ENCODE measurements at places on chromosomes 16 and 17. TPM values are rescaled to one million over a fixed set of nuclear protein-coding genes. Genes with fewer than 3 reads are reported as not detected.

- peak; percentile 88 for DNase-seq
Observed at GRCh38 chr16:81624760-81625543, 154.1 kb upstream of the PLCG2 start.

DNA sequence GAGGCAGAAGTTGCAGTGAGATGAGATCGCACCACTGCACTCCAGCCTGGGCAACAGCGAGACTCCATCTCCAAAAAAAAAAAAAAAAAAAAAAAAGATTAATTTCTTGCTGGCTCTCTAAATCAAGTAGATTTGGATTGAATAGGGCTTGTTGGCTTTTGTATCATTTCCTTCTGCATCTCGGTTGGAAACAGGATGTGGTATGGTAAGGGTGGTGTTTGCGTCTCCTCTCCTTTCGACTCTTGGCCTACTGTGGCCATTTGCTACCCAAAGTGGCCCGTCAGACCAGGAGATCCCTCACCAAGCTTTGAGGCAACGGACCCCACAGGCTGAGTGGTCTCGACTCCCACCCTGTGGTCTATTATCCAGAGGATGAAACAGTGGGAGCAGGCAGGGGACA lies 168.0 kb upstream of the IRX3 start:
- DNase-seq, result no peak

DNA sequence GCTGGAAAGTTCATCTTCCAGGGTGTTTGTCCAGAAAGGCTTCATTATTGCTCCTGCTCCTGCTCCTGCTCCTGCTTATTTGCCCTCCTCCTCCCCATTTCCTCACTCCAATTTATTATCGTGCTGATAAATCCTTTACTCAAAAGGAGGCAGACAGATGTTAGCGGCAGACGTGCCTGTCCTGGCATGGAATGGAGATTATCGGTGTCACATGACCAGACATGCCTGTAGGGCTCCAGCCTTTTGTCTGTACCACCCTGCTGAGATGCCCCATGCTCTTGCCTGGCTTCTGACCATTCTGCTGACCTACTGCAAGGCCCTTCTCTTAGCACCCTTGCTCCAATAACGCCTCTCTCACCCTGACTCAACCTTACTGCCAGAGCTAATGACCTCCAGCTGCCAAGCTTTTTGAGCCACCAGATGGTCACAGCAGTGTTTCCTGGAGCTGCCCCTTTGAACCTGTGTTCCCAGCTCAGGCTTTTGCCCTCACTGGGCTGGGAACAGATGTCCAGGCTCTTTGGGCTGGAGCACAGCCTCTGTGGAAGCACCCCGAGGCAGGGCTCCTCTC lies 12.8 kb downstream of the DNAH9 start:
- no peak for DNase-seq

DNA sequence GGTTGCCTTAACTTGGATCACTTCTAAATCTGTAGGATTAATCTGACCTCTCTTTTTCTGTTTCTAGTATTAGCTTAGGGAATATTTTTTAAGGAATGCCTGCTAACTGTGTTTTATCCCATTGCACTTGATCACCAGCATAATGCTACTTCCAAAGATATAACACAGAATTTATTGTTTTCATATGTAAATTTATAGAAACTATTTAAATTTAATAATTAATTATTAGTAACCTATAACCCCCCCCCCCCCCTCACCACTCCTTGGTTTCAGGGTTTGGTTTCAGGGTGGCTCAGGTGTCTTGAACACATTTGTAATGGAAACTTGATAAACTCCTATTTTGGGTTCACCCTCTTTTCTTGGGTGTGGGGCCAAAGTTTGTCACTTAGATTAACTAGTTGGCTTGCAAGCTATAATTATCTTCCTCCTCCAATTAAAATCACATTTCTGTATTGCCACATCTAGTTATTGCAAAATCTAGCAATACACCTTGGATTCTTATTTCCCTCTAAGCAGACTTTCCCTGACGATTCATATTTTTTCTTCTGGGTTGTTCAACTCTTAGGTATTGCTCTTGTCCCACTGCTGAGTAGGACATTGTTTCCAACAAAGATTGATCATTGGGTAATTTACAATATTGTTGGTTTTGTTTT lies 18.3 kb downstream of the KRT12 start:
- no peak for DNase-seq

GRCh38 chr16:55284718-55285099 lies 39.3 kb upstream of the IRX6 start:
- DNase-seq, result no peak

DNA sequence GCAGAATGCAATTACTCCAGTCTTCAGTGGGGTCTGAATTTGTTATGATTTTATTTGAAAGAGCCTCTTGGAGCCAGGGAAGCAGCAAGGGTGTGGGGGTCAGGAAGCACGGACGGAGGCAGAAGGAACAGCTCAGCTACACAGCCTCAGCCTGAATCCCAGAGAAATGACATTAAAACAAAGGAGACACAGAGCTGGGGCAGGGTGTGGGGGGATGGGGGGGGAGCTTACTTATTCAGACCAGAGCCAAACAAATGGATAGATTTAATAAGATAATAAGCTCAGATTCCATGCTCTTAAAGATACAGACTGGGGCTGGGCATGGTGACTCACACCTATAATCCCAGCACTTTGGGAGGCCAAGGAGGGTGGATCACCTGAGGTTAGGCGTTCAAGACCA lies 195.3 kb downstream of the ZNF423 start:
- no peak for DNase-seq

- DNase-seq, result peak; percentile 37
Observed at GRCh38 chr17:11986942-11987329, 10.3 kb downstream of the ZNF18 start.

- no peak for DNase-seq
Observed at GRCh38 chr17:73831699-73832098, 187.5 kb upstream of the SDK2 start.

- no peak for DNase-seq
Observed at GRCh38 chr17:28549236-28550132, 2.9 kb downstream of the UNC119 start.

- DNase-seq, result no peak
Observed at GRCh38 chr16:28003021-28003865, 60.3 kb downstream of the GSG1L start.

DNA sequence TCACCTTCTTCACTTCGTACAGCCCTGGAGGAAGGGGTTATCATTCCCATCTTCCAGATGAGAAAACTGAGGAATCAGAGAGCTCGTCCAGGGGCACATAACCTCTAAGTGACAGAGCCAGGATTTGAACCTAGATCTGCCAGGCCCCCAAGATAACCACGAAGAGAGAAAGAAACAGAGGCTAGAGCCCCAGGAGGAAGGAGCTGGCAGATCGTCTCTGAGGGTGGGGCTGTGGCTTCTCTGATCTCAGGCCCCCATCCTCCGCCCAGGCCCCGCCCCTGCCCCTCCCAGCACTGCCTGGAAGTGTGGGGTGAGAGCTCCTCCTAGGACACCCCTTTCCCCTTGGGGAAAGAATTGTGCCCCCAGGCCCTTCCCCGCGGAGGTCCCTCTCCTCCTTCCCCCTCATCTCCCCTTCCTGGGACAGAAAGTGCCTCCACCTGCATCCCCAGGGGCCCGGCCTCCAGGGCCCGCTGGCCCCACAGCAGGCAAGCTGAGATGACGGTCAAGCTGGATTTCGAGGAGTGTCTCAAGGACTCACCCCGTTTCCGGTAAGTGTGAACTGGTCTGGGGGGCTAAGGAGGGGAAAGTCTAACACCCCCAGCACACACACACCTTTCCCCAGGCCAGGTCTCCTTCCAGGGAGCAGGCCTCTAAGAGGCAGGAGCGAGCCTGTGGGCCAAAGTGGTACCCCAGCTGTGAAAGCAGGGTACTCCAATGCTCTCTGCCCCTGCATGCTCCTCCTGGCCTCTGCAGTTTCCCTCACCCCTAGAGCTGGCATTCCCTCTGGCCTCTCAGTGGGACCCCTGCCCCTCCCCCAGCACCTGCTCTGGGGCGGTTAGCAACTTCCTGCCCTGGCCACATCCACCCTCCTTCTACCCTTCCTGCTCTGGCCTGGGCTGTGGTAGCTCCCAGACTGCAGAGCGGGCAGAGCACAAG lies at the start of gene ACAP1:
TSS of gene ACAP1 (plus strand) at position 290 of the 936 bp plus-strand sequence. CDS start at position 496, 206 bp downstream.
- no peak for DNase-seq

- DNase-seq, result no peak
Observed at GRCh38 chr17:50274142-50274896, at the start of gene TMEM92. Gene TMEM92 (plus strand): TSS chr17:50274466. CDS start chr17:50274502, 36 bp downstream.

GRCh38 chr17:38796451-38797157 lies 2.8 kb downstream of the PIP4K2B start:
- no peak for DNase-seq

- no peak for DNase-seq
Observed at GRCh38 chr16:86200722-86201121, 301.8 kb downstream of the IRF8 start.

DNA sequence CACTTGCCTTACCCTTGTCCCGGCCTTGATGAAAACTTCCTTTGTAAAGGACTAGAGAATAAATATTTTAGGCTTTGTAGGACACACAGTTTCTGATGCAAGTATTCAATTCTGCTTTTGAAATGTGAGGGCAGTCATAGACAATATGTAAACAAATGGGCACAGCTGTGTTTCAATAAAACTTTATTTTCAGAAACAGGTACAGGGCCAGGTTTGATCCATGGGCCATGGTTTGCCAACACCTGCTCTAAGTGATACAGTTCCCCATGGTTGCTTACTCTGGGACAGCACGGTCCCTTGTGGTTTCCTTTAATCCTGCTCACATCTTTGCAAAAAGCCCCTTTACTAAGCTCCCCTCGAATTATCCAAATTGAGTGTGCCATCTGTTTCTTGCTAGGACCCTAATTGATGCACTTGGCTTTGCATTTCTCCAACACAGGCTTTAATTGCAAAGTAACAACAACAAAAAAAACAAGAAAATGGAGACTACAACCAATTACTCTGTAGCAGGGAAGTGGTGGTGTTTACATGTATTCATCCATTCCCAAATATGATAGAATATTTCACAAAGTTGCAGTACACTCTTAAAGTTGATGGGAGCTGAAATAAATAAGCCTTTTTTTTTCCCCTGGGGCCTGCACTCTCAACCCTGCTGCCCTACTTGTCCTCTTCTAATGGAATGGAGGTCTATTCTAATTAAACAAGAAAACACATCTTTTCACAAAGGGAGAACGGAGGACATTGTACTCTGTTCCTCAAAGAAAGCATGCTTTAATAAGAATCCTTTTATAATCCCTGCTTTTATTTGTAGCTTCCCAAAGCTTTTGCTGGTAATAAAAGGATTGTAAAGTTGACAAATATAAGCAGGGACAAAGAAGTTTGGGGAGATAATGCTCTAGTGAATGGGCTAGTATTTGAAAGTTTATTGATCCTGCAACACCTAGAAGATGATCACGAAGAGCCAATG lies 37.7 kb upstream of the TOX3 start:
- DNase-seq, result no peak

DNA sequence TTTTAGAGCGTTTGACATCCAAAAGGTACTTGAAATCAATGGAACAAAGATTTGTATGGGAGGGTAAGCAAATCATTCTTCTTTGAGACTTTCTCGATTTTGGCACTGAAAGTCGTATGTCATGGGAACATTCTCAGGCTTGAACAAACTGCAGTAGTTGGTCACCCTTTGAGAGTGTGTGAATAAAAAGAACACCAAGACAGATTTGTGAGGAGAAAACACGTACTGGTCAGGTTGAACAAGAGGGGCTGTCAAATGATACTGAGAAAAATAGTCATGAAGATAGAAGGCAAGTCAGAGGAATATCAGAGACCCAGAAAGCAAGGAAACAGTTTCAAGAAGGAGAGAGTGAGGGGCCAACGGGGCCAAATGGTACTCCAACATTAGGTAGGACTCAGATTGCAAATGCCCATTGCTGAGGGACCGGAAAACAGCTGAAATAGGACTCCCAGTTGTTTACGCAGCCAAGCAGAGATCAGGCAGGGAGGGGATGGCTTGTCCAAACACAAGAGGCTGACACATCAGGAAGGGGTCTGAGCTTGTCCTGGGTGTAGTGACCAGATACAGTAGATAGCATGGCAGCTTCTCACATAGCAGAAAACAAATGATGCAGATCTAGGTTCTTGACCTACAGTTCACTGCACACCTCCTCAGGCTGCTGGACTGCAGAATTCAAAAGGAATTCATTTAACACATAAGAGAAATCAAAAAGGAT lies 74.5 kb upstream of the MYOCD start:
- no peak for DNase-seq

GRCh38 chr16:57810197-57811031 lies 8.1 kb upstream of the KIFC3 start:
- peak; percentile 92 for DNase-seq

- DNase-seq, result no peak
Observed at GRCh38 chr17:12599186-12599920, 66.3 kb upstream of the MYOCD start.

DNA sequence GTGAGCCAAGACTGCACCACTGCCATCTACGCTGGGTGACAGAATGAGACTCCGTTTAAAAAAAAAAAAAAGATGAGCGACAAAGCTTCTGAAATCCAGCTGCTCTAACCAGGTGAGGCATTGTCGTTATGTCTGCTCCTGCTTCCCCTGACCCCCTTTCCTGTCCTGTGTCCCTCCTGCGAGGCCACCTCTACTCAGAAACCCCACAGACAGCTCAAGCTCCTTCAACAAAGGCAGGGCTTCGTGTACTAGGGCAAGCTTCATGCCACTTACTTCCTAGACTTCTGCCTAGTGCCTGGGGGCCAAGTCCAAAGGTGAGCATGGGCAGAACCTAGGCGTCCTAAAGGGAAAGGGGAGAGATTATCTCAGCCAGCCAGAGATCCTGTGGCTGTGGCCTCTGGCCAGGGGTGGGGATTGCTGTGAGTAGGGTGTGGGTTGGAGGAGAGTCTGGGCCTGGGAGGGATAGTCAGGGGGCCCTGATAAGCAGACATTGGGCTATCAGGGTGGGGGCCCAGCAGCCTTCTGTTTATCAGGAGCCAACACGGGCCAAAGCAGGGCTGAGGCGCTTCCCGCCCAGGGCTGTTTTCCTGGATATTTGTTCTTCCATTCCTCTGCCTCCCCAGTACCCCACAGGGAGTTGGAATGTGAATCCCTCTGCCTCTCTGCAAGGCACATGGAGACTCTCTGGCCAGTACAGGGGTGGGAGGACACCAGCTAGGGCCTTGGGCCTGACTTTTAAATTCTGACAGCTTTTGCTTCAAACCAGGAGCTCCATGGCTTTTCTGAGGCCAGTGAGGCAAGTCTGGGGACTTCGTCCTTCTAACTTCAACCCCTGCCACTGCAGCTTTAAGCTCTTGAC lies 10.4 kb downstream of the ERAL1 start:
- peak; percentile 37 for DNase-seq

PIGQ gene
- total RNA-seq, result 19.7 TPM

NLRC3 gene
- not detected for total RNA-seq

OR3A3 gene
- total RNA-seq, result not detected

PHOSPHO1 gene
- total RNA-seq, result not detected

PIK3R6 gene
- total RNA-seq, result not detected

MYH8 gene
- total RNA-seq, result not detected

Data from HepG2 (cell line).